Activated T-helper 1 cell treated with anti-CD3 and anti-CD28 coated beads, Interleukin-12 subunit alpha, Interleukin-12 subunit beta, Interleukin-2, Interleukin-4 antibody, amounts not matched to agents 30 ng/mL and 10 ng/mL and 1 ng/mL, durations not matched to agents 14 hours and 24 hours and 36 hours (primary cell): ENCODE measurements at places on chromosomes 3 and 15. TPM values are rescaled to one million over a fixed set of nuclear protein-coding genes. Genes with fewer than 3 reads are reported as not detected.

GRCh38 chr15:70098461-70099166, 897 bp upstream of the TLE3 start:
- H3K4me3 ChIP-seq, result peak overlapping the region; percentile 98
- peaks cover 14% of the 10 kb centered on the region for H3K36me3 ChIP-seq
- peaks cover 28% of the 10 kb centered on the region for H3K27me3 ChIP-seq

- no peak overlapping the region for H3K27ac ChIP-seq
- peaks cover 5% of the 10 kb centered on the region for H3K4me1 ChIP-seq
- no peak for DNase-seq
- H3K27me3 ChIP-seq, result no peaks in the 10 kb centered on the region
Observed at GRCh38 chr3:153330901-153331300, 168.9 kb downstream of the RAP2B start.

The B3GALNT1 gene
- total RNA-seq, result 2.4 and 2.6 TPM in 2 replicates

The LSMEM2 gene
- not detected in 2 replicates for total RNA-seq

DNA sequence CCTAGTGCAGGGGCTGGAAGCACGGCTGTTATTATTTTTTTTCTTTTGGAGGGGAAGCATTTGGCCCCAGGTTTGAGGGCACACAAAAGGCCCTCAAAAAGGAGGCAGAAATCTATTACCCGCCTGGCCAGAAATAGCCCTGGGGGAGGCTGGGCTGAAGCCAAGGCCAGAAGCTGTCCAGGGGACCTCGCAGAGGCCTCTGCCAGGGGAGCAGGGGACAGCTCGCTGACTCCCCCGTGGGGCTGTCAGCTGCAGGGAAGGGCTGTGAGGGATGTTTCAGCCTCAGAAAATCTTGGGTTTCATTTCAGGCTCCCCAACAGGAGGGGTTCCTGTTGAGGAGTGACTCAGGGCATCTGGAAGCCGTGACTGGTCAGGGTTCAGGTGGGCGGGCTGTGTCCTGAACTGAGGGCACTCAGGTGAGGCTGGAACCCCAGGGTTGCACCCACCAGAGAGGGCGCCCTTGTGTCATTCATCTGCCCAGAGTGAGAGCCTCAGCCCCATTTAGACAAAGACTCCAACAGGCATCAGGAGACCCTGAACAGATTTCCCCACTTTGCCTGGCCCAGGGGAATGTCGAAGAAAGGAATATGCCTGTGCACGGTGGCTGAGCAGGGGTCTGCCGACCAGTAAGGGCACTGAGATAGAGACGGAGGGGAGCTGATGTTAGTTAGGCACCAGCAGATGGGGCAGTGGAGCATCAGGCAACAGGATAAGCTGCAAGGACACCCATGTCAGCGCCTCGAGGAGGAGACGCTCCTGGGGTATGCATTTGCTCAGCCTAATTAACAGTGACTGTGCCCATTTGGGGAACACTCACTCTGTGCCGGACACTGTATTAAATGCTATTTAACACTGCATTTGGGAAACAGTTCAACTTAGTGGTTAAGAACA, 43.5 kb upstream of the SLC6A11 start:
- H3K27me3 ChIP-seq, result peaks cover 6% of the 10 kb centered on the region
- H3K36me3 ChIP-seq, result no peaks in the 10 kb centered on the region
- no peak overlapping the region for H3K27ac ChIP-seq
- no peak overlapping the region for H3K4me3 ChIP-seq
- no peak for DNase-seq

The CLDN11 gene
- total RNA-seq, result not detected in 2 replicates

The SPRED1 gene
- total RNA-seq, result 0.49 and 0.54 TPM in 2 replicates

GRCh38 chr15:59017449-59017848, 30.0 kb downstream of the RNF111 start:
- H3K4me1 ChIP-seq, result peaks cover 9% of the 10 kb centered on the region
- H3K36me3 ChIP-seq, result peaks cover 12% of the 10 kb centered on the region
- H3K27ac ChIP-seq, result no peak overlapping the region
- no peak overlapping the region for H3K4me3 ChIP-seq
- DNase-seq, result no peak
- H3K27me3 ChIP-seq, result no peaks in the 10 kb centered on the region

DNA sequence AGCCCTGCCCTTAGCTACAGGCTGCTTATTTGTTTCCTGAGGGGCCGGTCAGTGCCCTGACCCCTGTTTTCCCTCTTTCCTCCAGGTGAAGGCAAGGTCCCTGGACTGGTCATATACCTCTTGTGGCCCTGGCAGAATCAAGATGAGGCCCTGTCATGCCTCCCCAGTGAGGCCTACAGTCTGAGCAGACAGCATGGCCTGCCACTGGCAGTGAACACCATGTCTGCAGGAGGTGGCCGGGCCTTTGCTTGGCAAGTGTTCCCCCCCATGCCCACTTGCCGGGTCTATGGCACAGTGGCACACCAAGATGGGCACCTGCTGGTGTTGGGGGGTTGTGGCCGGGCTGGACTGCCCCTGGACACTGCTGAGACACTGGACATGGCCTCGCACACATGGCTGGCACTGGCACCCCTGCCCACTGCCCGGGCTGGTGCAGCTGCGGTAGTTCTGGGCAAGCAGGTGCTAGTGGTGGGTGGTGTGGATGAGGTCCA, 1.2 kb downstream of the KLHDC8B start:
- H3K27me3 ChIP-seq, result no peaks in the 10 kb centered on the region
- no peaks in the 10 kb centered on the region for H3K36me3 ChIP-seq
- no peak for DNase-seq
- peaks cover 6% of the 10 kb centered on the region for H3K4me1 ChIP-seq
- H3K27ac ChIP-seq, result no peak overlapping the region

GRCh38 chr15:29631076-29632070, 190.9 kb downstream of the TJP1 start:
- H3K36me3 ChIP-seq, result no peaks in the 10 kb centered on the region
- no peak for DNase-seq
- no peaks in the 10 kb centered on the region for H3K27me3 ChIP-seq
- H3K4me1 ChIP-seq, result no peaks in the 10 kb centered on the region

The MOBP gene
- not detected in 2 replicates for total RNA-seq

GRCh38 chr3:99506-99905, 97.1 kb upstream of the CHL1 start:
- no peaks in the 10 kb centered on the region for H3K27me3 ChIP-seq
- no peaks in the 10 kb centered on the region for H3K36me3 ChIP-seq
- DNase-seq, result no peak
- H3K27ac ChIP-seq, result no peak overlapping the region

DNA sequence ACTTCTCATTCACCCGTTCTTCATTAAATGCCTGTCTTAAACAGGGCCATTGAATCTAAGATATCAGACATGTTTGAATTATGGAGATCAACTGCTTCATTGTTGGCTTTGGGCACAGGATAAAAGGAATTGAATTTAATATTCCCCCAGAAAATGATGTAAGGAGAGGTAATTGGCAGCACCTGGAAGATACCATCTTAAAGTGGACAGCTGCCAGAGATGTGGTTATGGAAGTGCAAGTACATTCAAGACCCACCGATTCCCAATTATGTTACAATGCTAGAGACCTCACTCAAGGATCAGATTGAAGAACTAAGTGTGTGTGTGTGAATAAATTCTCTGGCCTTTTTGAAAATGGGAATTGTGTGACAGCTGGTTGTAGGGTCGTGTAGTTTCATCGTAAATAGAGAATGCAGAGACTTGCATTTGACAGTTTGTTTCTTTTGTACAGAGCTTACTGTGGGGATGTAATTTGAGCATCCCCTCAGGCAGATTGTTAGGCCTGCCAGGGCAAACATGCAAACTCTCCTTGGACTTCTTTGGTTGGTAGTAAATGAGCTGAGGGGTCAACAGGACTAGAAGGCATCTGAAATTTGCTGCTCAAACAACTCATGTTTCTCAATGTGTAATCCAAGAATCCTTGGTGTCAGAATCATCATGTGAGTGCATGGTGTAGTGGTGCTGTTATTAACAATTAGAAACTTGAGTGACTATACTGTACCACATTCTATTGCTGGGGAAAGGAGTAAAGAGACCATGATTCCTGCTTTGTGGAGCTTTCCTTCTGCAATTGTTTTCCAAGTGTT, 359.2 kb upstream of the THRB start:
- H3K36me3 ChIP-seq, result no peaks in the 10 kb centered on the region
- H3K4me1 ChIP-seq, result no peaks in the 10 kb centered on the region
- H3K4me3 ChIP-seq, result no peak overlapping the region
- no peak overlapping the region for H3K27ac ChIP-seq

DNA sequence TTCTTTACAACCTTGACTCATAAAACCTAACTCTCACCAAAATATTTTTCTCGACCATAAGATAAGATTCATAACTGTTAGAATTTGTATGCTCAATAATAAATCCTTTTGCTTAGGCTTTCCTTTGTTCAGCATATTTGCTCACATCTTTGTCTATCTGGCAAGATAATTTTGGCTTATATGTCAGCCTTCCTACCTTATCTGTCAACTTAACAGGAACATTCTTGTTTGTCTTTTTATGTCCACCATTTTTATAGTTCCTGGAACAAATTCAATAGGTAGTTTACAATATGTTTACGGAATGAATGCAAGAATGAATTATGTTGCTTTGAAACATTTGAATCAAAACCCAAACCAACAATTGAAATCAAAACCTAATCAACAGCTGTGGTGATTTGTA, 41.0 kb upstream of the P2RY1 start:
- no peak for DNase-seq
- H3K27me3 ChIP-seq, result no peaks in the 10 kb centered on the region
- H3K27ac ChIP-seq, result no peak overlapping the region
- no peak overlapping the region for H3K4me3 ChIP-seq
- H3K4me1 ChIP-seq, result no peaks in the 10 kb centered on the region

- peaks cover 2% of the 10 kb centered on the region for H3K27me3 ChIP-seq
- no peak overlapping the region for H3K27ac ChIP-seq
- H3K36me3 ChIP-seq, result no peaks in the 10 kb centered on the region
- H3K4me3 ChIP-seq, result no peak overlapping the region
Observed at GRCh38 chr3:127369356-127369935, 81.6 kb upstream of the PRR20G start.

DNA sequence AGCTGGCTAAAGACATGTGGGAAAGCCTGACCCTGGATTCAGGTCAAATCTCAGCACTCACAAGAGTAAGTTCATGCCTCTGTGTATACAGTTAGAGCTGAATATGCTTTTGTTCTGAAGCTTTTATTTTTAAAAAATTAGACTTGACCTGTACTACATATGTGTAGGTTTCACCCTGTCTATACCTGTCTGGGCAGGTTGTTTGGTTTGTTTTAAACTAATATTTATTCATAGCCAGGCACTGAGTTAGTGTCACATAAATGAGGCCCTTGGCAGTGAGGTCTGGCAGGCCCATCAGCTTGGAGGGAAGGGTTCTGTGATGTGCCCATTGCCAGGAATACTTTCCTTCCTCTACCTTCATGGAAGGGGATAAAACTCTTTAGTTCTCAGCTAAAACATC, 1.9 kb downstream of the DNAJA4 start:
- peaks cover 36% of the 10 kb centered on the region for H3K4me1 ChIP-seq
- peak overlapping the region; percentile 90 for H3K4me3 ChIP-seq
- H3K27me3 ChIP-seq, result no peaks in the 10 kb centered on the region
- H3K36me3 ChIP-seq, result peaks cover 11% of the 10 kb centered on the region
- DNase-seq, result no peak

DNA sequence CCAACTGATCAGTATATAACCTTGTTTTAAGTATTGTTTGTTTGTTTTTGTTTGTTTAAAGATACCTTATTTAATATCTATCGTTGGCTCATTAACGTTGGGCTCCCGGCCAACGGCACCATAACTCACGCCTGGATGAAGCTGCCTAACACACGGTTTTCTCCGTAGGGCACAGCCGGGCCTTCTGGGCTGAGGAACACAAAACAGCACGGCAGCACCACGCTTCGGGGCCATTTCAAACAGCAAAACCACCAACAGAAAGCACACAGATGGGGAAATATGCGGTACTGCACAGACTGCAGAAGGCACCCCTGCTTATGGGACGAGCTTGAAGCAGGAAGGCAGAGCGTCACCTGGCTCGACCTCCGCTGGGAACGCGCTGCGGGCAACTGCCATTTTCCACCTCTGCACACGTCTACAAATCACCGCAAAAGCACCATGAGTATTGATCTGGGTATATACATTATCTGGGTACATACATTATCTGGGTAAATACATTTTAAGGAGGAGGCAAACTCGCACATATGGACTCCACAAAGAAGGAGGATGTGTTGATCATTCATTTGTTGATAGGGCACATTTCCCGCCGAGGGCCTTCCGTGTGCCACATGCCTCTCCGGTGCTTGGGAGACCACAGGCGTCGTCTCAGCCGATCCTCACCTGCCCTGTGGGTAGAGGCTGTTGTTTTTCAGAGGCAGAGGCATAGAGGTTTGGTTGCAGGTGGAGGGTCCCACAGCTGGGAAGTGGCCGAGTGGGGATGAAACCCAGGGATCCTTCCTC, 123.7 kb upstream of the ATP2B2 start:
- H3K27ac ChIP-seq, result no peak overlapping the region
- H3K4me1 ChIP-seq, result no peaks in the 10 kb centered on the region
- no peaks in the 10 kb centered on the region for H3K27me3 ChIP-seq

GRCh38 chr3:35088943-35089342, 550.4 kb upstream of the ARPP21 start:
- H3K27me3 ChIP-seq, result no peaks in the 10 kb centered on the region
- DNase-seq, result no peak
- no peak overlapping the region for H3K4me3 ChIP-seq
- H3K36me3 ChIP-seq, result no peaks in the 10 kb centered on the region

GRCh38 chr3:31958701-31959152, 22.3 kb downstream of the OSBPL10 start:
- H3K36me3 ChIP-seq, result peaks cover 3% of the 10 kb centered on the region
- H3K27me3 ChIP-seq, result no peaks in the 10 kb centered on the region
- DNase-seq, result no peak
- peaks cover 25% of the 10 kb centered on the region for H3K4me1 ChIP-seq
- H3K27ac ChIP-seq, result no peak overlapping the region
